ENCODE measurements at places on chromosomes 3 and 15. TPM values are rescaled to one million over a fixed set of nuclear protein-coding genes. Genes with fewer than 3 reads are reported as not detected.
A peak's percentile ranks its signal among the peaks of the same experiment; 100 is the strongest.

GRCh38 chr15:86522721-86523120 lies 443.1 kb downstream of the AGBL1 start:
- peak; percentile 82 for DNase-seq

The COL6A5 gene
- total RNA-seq = 1.5 TPM

DNA sequence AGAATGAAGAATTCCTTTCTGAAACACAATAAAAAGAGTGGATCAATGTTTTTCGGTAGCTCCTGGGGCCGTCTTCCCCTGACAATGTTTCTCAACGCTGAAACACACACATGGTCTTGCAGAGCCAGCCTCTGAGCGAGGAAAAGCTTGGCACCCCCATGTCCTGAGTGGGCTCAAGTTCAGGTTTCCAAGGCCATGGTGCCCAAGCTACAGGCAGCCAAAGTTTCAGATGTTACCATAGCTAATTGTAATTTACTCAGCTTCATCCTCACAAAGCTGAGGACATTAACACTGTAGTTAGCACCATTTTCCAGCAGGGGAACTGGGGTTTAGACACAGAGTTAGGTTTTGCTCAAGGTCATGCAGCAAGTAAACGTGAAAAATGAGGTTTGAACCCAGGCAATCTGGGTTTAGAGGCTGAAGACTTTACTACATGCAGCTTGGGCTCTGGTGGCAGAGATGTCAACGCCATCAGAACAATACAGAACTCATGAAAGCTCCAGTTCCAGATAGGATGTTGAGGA lies 199.1 kb downstream of the TJP1 start:
- DNase-seq = no peak

DNA sequence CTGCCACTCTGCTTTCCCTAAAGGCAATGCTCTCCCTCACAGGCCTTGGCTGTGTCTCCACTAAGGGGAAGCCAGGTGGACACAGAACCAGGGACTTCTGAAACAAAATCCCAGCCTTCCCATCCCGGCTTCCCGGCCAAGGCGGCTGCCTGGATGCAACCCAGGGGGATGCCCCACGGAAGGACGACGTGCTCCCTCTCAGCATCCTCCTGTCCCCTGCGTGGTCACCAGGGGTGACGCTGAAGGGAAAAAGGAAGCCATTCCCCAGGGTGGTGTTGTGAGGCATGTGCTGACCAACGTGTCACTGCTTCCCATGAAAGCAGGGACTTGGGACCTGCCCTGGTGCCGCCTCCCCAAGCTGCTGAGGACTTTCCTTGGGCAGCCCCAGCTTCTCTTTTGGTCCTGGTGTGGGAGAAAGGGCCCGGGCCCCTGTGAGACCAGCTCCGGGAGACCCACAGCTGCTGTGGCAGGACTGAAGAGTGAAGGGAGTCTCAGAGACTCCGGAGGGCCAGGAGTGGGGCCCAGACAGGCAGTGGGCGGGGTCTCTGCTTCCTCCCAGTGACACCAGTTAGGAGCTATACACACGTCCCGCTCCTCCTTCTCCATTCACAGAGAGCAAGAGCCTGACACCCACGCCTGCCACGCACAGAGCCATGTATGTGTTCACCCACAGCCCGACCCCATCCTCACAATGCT lies 139.2 kb downstream of the NUP210 start:
- DNase-seq = no peak

GRCh38 chr15:57652481-57652880 lies 54.0 kb upstream of the POLR2M start:
- no peak for DNase-seq

DNA sequence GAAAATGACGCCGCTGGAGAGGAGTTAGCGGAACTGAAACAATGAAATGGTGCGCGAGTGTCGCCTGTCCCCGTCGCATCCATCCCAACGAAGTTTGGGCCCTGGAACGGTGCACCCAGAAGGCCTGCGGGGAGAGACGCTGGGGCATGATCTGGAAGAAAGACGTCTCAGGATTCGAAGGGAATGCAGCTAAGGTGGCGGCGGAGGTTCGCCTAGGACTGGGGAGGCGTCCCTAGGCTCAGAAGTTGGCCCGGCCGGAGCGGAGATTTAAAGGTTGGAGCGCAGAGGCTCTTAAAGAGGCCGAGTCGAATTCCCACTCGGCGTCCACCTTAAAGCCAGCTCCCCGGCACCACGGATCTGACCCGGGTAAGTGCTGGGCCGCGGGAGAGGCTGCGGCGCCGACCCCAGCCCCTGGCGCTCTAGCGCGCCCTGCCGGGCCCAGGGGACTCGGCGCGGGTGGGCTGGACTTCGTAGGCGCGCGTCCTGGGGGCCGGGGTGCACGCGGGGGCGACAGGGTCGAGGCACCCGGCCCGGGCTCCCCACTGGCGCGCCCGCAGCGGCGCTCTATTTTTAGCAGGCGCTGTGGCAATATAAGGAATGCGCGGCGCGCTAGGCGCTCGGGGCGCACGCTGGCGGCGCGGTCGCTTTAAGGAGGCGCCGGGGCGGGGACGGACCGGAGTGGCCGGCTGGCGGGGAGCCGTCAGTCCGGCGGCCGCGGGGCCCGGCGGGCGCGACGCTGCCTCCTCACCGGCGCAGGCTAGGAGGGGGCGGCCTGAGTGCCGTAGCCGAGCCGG lies at the start of gene MRAS:
MRAS (plus strand) TSS at position 620 of the 794 bp plus-strand sequence. CDS start 24,305 bp downstream, outside the sequence.
- peak; percentile 71 for DNase-seq

The C3orf18 gene
- total RNA-seq = 15.8 TPM

The SPINK8 gene
- not detected for total RNA-seq

The POLG gene
- total RNA-seq = 35.2 TPM

The ACKR4 gene
- total RNA-seq = not detected

- DNase-seq = no peak
These were observed 17.1 kb downstream of the SETMAR start for GRCh38 chr3:4320096-4320911.

The EFCC1 gene
- total RNA-seq = 1.6 TPM

- DNase-seq = no peak
These were observed 37.2 kb upstream of the TM4SF1 start for GRCh38 chr3:149414557-149415231.

DNA sequence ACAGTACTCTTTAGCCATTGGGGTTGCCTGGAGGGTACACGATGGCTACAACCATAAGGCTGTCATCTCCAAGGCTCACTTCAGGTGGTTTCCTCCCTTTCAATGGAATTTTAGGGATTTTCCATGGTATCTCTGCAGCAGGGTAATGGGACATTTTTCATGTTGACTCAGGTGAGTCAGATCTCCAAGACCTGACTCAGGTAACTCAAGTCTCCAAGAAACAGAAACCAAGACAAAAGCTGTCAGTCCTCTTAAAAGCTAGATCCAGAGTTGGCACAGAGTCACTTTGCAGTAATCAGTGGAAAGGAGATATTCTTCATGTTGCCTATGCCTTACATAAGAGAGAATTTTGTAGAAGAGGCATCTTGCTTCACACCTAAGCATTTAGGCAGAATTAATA lies 375.8 kb upstream of the ARPP21 start:
- no peak for DNase-seq

GRCh38 chr3:11637901-11638458 lies 5.7 kb downstream of the VGLL4 start:
- no peak for DNase-seq

The NKIRAS1 gene
- 23.5 TPM for total RNA-seq

DNA sequence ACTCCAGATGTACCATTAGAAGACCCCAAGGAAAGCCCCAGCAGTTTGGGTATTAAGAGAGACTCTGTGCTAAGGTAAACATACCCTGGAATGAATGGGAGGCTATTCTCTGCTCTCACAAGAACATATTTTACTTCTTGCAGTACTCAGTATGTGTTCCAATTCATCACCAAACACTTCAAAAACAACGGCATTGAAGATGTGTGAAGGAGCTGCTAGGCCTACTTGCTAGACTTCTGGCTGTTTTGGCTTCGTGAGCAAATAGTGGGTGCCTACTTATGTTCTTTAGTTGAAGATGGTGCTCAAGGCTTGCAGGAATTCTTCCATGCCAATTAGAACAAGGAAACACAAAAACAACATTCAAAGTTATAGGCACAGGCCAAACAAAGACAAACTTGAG lies 514.5 kb downstream of the ROBO1 start:
- no peak for DNase-seq

The SLC9C1 gene
- 0.45 TPM for total RNA-seq

The CFAP91 gene
- total RNA-seq = 13.3 TPM

GRCh38 chr3:67646586-67647234 lies 7.7 kb downstream of the SUCLG2 start:
- no peak for DNase-seq

The CCR8 gene
- total RNA-seq = not detected

DNA sequence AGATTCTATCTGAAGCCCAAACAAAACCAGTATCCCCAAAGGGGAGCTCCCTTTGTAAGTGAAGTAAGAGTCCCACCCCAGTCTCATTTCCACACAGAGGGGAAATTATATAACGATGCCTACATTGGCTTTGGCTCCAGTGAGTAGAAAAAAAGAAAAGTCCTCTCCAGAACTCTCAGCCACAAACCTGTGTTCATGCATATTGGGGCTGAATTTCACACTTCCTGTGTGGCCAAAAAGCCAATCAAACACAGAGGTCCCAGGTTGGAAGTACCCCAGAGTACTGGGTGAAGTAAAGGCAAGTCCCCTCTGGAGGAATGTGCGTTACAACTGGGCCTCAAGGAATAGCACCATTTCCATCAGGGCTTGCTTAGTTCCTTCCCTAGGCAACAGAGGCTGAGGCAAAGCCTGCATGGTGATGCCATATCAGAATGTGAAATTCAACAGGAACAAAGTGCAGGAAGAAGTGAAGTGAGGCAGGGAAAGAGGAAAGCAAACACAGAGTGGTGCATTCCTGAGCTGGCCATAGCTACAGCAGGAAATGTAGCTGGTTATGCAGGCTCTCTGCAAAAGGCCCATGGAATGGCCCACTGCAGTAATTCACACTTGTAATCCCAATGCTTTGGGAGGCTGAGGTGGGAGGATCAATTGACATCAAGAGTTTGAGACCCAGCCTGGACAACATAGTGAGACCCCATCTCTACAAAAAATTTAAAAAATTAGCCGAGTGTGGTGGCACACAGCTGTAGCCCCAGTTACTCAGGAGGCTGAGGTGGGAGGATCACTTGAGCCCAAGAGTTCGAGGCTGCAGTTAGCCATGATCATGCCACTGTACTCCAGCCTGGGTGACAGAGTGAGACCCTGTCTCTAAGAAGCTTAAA lies 16.6 kb upstream of the CX3CR1 start:
- DNase-seq = no peak

- DNase-seq = no peak
These were observed 2.9 kb upstream of the PLSCR1 start for GRCh38 chr3:146547235-146547835.

The XIRP1 gene
- total RNA-seq = not detected
